ENCODE measurements at places on chromosomes 11 and 22.

DNA sequence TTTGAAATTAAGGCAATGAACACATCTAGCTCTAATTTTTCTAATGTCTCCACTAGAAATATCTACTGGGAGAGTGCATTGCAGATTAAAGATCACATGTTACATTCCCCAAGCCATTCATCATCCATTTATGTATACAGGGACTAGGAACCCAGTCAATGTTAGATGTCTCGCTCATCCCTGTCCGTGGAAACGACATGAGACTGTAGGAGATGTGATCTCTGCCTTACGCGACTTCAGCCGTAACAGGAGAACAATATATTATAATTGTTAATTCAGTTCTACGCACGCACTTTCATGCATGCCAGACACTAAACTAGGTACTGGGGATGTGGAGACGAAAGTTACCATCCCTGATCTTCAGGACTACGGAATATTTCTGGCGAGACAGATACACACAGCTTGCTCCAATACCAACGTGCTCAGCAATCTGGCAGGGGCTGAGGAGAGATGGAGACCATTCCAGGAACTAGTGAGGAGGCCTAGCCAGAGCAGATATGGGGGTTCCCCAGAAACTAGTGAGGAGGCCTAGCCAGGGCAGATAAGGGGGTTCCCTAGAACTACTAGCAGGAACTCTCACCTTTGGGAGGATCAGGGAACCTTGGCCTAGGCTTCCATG, 706 bp downstream of the DCPS start:
- no peak for DNase-seq

DNA sequence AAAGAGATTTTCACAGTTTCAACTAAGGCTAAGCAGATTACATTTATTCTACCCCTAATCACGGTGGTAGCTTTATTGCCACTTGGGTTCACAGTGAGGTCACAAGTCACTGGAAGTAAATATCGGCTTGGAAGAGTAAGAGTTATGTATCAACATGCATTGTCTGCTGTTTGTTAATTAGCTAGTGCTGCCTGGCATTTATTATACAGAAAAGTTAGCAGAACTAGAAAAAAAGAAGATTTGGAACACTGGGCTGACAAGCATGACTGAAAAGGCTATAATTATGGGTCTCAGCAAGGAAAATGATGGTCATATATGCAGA, 13.7 kb upstream of the RAB38 start:
- DNase-seq: no peak

DNA sequence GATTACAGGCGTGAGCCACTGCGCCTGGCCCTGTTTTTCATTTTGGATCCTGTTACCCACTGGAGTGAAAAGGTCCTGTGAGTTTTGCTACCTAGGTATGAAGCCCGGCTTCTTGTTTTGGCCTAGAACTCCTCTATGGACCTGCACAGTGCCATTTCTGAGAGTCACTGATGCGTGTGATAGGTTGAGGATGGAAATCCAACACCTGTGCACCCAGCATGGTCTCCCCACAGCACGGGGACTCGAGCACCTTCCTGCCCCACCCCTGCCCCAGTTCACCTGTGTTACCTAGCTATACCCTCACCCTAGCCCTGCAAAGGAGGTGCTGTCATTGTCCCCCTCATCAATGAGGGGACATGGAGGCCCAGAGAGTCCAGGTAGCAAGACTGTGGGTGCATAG, 5.1 kb downstream of the FBLN1 start:
- DNase-seq: no peak

- peak; percentile 57 for DNase-seq
Observed at GRCh38 chr11:12724301-12725054, 50.3 kb downstream of the TEAD1 start.

- DNase-seq: no peak
Observed at GRCh38 chr11:75246671-75247350, 6.2 kb downstream of the TPBGL start.

GRCh38 chr11:14101388-14101787, 138.9 kb downstream of the SPON1 start:
- DNase-seq: no peak

GRCh38 chr22:39721206-39722031, 150.9 kb downstream of the CACNA1I start:
- no peak for DNase-seq

Measured in brain (organoid and tissue), 16 donors.